ENCODE measurements at places on chromosomes 16 and 17.

DNA sequence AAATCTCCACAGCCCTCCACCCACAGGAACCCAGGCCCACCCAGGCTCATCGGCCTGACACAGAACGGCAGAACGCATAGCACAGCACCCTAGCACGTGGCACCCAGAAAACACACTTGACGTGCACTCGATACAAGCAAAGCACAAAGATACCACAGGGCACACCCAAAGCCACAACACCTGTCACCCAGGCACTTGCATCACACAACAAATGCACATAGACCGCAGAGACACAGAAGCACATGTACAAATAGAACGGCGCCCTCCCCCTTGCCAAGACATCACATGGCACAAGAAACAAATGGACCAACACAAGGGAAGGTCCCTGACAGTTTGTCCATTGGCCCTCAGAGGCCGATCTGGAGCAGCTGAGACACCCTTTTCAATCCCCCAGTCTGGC, 147.7 kb upstream of the WSCD1 start:
- DNase-seq, result no peak

DNA sequence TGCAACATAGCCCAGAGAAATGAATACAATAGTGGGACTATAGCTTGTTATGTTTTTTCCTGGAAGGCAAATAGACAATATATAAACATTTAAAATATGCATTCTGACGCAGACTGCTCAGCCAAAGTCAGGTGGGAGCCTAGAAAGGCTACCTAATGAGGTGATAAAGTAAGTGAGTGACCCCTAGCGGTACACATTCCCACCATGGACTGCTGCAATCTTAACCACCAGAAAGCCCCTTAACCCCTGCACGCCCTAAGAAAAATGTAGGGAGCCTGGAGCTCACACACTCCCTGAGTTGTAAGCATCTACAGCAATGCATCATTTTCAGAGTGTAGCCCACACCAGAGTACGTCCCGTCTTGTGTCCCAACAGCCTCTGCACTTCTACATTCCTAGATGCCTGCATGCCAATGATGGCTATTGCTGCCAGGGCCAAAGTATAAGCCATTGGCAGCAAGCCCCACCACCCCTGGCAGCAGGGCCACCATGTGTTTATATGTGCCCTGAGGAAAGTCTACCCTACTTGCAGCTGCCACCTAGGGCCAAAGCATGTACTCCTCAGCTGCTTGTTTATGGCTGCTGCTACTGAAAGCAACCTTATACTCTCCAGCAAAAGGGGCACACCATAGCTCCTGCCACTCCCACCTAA, 127.6 kb downstream of the KIF2B start:
- no peak for DNase-seq

- DNase-seq, result no peak
These were observed 23.3 kb upstream of the ERCC4 start for GRCh38 chr16:13896543-13897182.

DNA sequence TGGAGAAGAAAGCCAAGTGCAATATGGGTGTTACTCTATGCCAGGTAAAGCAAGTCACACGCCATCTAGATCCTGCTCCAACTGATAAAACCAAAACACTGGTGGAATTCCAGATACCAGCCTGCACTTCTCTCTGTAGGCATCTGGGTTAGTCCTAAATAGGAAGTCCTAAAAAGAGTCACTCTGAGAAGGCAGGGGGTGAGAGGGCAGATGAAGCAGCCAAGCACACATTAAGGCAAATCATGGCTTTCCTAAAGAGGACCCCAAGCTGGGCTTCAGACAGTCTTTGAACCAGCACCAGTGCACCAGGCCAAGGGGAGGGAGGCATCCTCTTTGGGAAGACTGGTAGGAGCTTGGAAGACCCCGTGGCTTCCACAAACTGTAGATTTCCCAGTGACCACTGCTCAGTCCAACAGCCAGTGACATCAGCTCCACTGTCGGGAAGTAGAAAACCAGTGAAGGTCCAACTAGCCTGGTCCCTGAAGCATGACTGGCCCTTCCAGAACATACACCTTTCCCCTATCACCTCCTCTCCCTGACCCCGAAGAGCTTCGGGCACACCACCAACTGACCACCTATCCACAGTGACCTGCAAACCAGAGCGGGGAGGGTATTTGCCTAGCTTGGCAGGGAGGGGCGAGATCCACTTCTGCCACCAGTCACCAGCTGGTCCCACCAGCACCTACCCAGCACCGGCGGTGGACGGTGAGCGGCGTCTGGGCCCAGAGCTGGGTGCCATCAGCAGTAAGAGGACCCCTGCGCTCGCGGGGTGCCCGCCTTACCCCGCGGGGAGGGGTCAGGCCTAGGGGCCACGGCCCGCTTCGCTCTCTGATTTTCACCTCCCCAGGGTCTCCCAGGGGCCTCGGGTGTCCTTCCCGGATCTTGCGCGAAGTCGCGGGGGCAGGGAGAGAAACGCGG, 1.0 kb downstream of the LITAF start:
- DNase-seq, result no peak

DNA sequence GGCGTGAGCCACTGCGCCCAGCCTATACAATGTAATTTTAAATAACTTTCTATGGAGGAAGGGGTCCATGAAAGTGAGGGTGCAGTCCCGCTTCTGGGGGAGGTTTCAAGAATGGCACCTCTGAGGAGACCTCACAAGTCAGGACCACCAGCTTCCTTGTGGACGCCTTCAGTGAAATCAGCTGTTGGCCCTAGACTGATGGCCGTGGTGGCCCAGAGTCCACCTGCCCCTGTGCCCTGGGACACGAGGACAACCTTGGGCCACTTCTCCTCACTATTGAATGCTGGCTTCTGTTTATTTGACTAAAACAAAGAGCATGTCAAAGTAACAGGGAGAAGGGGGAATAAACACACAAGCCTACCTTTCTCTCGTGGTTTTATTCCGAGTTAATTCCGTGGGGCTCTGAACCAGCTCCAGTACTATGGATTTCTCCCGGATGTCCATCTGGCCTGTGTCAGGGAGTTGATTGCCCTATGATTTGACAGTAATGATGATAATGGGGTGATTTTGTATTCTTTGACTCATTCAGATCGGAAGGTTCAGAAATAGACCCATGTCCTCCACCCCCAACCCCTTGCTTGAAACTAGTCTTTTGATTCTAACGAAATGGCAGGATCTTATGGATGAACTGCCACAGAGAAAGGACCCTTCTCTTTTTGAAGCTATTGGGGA, 8.6 kb upstream of the CBX4 start:
- no peak for DNase-seq

GRCh38 chr17:33302394-33302793, 9.3 kb upstream of the ASIC2 start:
- no peak for DNase-seq

- DNase-seq, result no peak
These were observed 142.4 kb downstream of the CYLD start for GRCh38 chr16:50884066-50884860.

DNA sequence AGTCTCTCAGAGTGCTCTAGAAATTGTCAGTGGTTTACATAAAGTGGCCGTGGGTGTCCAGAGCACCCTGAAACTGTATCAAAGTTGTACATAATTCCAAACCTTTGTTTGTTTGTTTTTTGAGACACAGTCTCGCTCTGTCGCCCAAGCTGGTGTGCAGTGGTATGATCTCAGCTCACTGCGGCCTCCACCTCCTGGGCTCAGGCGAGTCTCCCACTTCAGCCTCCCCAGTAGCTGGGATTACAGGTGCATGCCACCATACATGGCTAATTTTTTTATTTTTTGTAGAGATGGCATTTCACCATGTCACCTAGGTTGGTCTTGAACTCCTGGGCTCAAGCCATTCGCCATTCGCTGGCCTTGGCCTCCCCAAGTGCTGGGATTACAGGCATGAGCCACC, 24.3 kb upstream of the ADGRG1 start:
- no peak for DNase-seq
